G401 (cell line): ENCODE measurements at places on chromosomes 5 and 9. TPM values are rescaled to one million over a fixed set of nuclear protein-coding genes. Genes with fewer than 3 reads are reported as not detected.

DNA sequence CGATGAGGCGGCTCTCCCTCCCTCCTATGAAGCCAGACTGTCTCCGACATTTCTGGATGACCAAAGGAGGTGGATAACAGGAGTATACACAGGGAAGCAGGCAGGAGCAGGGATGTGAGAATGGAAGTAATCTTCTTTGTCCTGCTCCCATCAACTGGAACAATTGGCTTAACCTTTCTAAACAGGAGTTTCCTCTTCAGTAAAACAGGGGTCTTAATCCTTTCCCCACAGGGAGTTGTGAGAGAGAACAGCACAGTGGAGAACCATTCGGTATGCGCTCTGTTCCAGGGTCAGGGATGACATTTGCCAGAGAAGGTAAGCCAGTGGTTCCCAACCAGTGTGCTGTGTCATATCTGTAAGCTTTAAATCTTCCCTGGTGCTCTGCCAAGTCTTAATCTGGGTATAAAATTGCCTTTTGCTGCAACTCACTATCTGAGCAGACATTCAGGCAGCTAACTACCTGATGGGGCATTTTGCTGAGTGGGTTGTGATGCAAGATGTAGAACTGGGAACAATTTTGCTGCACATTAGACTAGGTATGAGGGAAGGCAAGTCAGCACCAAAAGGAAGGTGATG lies 294.8 kb upstream of the KIF2A start:
- DNase-seq = no peak

- DNase-seq = peak; percentile 12
These were observed 81.0 kb downstream of the ESM1 start for GRCh38 chr5:54904425-54904824.

DNA sequence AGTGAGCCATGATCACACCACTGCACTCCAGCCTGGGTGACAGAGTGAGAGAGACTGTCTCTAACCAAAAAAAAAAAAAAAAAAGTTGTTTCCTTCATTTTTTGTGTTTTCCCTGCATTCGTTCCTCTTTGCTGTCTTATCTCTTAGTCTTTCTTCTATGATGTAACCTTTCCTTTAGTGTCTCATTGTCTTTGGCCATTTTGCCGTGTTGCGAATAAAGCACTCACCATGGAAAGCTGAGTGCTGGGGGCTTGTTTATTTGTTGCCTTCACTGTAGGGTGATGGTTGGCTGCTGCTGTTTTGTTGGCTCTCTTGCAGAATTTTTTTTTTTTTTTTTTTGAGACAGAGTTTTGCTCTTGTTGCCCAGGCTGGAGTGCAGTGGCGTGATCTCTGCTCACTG lies 7.7 kb downstream of the EHMT1 start:
- DNase-seq = no peak

DNA sequence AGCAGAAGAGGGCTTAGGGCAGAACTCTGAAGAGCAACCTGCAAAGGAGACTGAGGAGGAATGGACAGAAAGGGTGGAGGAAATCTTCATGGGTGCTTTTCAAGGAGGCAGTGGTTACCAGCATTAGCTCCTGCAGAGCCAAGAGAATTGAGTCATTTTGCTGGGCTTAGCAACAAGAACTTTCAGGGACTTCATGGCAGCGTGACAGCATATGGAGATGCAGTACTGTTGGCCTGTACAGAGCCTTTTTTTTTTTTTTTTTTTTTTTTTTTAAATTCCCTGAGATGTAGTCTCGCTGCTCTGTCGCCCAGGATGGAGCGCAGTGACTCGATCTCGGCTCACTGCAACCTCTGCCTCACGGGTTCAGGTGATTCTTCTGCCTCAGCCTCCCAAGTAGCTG lies 296.0 kb upstream of the DMRT1 start:
- no peak for DNase-seq

GRCh38 chr9:93280661-93281259 lies 96.8 kb downstream of the WNK2 start:
- DNase-seq = no peak

DNA sequence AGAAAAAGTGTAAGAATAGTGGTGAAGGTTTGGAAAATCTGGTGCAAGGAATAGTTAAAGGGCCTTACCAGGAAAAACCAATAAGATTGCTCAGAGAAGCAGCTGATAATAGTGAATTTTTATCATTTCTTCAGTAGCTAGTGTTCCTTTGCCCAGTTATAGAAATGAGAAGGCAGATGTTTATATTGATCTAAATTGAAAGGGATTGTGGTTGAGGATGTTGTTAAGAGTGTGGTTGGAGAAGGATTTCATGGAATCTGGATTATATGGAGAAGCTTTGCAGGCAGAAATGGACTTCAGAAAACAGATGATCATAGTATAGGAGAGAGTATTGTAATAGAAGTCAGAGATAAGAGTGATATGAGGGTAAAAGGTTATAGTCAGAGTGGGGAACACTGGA lies 102.6 kb downstream of the XRCC4 start:
- DNase-seq = no peak

GRCh38 chr5:149132474-149132873 lies 8.8 kb upstream of the ABLIM3 start:
- no peak for DNase-seq

DNA sequence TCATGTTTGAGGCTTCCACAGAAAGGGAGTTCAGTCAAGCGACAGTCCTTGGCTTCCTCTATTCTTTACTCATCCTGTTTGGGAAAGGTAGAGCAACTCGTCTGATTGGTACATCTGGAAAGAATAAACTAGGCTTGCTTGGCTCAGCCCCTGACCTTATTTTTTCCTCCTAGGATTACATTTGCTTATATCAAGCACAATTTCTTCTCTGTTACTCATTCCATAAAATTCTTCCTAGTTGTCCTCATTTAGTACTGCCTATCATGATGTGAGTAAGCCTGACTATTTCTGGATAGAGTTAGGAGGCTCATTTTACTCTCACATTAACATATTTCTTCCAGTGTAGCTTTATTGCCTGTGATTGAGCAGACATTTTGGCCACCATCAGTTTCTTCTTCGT lies 10.9 kb upstream of the CARNMT1 start:
- no peak for DNase-seq

DNA sequence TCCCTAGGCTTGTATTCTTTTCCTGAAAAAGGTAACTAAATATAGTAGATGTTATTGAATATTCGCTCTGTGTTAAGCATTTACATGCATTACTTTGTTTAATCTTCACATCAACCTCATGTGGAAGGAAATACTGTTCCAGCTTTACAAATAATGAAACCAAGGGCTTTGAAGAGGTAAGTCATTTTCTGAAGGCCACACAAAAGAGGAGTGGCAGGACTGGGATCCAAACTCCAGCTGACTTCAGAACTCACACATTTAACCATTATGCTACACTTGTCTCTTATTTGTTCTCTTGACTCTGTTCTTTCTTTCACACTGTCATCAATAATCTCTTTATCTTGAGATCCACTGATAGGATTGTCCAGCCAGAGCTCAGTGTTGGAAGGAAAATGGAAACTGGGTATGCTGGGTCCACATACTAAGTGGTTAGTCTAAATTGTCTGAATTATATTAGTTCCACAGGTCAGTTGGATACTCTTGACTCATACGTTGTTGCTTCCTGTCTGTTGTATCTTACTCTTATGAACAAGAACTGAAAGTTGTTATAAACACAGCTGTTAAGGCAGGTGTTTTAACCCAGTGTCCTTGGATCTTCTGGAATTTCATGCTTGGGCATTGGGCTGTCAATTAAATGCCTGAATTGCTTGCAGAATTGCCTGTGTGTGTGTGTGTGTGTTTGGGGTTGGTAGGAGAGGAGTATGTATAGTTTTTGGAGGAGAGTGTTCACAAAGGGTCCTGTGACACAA lies 65.6 kb downstream of the TLE4 start:
- no peak for DNase-seq

DNA sequence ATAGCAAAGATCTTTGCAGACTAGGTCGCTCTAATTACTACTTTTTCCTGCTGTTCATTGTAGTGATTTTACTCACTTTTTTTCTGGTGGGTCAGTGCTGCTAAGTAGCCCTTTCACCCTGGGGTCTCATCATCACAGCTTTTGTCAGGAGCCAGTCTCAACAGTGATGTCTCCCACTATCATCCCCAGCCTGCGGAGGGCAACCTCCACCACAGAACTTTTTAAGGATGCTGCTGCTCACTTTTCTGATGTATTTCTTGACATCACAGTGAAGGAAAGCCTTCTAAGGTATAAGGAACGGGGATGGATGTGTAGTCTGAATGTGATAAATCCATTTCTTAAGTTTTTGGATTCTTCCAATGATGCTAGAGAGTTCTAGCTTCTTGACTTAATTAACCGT lies 242.5 kb upstream of the RIOK2 start:
- no peak for DNase-seq

DNA sequence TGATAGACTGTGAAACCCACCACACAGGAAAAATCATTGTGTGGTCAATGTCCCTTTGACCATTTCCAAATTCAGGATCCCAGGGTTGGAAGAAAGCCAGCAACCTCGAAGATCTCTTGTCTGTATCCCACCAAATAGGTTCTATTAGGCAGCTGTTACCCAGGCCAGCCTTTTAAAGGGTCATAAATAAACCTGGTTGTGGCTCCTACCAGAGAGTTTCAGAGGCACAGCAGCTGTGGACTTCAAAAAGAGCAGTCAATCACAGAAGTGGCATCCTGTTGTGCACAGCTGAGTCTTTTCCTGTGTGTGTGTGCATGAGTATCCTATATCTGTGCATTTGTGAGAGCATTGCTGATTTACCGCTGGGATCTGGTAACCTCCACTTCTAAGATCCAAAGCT lies 23.7 kb upstream of the OR2S2 start:
- DNase-seq = no peak

DNA sequence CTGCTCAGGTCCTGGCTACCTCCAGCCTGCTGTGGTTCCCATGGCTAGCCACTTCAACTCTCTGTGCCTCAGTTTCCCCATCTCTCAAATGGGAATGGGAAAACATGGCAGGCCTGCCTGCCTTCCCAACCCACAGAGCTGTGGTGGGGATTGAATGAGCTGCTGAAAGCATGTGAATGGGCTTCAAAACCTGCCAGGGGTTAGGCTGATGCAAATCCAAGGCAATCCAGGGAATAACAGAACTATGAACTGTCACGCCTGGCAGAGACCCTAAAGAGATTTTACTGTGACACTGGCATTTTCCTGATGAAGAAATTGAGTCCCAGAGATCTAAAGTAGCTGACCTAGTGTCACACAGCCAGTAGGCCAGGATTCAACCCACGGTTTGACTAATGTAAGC lies 29.9 kb upstream of the TCF7 start:
- no peak for DNase-seq

DNA sequence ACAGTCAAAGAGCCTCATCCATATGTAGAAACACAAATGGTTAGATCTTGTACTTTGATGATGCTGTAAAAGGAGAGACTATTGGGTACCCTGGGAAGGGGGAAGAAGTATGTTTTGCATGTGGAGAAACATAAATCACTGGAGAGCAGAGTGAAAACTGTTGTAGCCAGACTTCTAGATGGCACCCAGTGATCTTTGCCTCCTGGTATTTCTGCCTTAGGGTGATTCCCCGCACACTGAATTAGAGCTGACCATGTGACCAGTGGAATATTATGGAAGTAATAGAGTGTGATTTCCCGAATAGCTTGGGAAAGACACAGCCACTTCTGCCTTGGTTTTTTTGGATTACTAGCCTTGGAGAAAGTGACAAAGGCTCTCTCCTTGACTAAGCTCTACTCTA lies 174.3 kb downstream of the LPAR1 start:
- DNase-seq = no peak

DNA sequence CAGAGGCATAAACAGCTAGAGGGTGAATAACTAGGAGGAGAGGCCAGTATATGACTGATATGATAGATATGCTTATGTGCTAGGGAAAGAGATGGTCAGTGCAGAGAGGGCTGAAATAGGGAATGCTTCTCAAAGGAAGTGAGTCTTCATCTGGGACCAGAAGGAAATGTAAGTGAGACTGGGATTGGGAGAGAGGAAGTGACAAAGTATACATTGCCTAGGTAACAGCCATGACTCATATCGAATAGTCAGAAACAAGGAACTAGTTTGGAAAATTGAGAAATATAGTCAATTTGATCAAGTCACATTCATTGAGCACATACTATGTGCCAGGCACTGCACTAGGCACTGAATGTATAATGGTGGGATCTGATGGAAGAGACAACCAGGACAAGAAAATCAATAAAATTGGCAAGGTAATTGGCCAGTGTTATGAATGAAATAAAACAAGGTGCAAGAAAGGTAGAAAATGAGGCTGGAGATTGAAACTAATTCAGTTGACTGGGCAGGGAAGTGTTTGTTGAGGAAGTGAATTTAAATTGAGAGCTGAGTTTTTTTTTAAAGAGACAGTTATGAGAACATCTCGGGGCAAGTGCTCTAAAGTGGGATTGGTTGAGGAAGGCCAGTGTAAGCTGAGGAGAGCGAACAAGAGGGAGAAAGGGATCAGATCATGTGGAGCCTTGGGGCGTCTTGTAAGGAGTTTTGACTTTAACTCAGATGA lies 4.3 kb downstream of the ERAP2 start:
- no peak for DNase-seq

DNA sequence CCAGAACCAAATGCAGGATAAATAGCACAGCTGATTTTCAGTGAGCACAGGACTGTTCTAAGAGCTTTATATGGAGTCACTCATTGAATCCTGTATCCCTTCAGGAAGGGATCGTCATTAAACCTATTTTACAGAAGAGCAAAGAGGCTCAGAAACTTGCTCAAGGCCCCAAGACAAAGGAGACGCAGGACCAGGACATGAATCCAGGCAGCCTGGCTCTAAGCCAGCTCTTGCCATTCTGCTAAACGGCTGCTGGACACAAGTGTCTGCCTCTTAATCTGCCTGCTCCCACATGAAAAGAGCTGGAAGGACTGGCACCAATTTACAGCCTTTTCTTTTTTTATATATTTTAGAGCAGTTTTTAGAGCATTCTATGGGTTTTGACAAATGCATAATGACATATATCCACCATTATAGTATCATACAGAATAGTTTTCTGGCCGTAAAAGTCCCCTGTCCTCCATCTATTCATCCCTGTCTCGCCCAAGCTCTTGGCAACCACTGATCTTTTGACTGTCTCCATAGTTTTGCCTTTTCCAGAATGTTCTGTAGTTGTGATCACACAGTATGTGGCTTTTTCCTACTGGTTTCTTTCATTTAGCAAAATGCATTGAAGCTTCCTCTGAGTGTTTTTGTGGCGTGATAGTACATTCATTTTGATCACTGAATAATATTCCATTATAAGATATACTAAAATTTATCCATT lies 37.5 kb downstream of the RETREG1 start:
- DNase-seq = peak; percentile 81

DNA sequence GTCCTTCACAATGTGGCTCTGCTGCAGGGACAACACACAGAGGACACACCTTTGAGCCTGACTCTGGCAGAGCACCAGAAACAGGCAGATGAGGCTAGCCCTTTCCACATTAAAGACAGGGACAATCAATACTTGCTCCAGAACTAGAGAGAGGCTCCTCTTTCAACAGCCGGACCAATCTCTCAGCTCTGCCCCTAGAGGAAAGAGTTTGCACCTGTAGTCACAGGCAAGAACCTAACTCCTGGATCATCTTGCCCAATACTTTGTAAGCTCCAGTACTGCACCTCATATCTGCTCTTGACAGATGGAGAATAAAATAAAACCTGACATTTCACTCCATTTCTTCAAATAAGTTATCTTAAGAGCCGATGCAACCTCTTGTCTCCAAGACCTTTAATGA lies 52.1 kb downstream of the EPB41L4A start:
- DNase-seq = no peak

- no peak for DNase-seq
These were observed 485 bp downstream of the FAM53C start for GRCh38 chr5:138338411-138339090.

The NPR2 gene
- total RNA-seq = 0.07 and 0.86 TPM in 2 replicates

The ZMYND19 gene
- total RNA-seq = 33.5 and 36.0 TPM in 2 replicates

The STING1 gene
- 23.1 and 49.2 TPM in 2 replicates for total RNA-seq

The TXNDC15 gene
- total RNA-seq = 51.4 and 81.3 TPM in 2 replicates

The PALM2AKAP2 gene
- total RNA-seq = not detected in 2 replicates

The TTC23L gene
- total RNA-seq = not detected in 2 replicates
